Lung microvascular endothelial cell (primary cell): ENCODE measurements at places on chromosomes 11 and 22. TPM values are rescaled to one million over a fixed set of nuclear protein-coding genes. Genes with fewer than 3 reads are reported as not detected.

The SYCE3 gene
- not detected in 2 replicates for total RNA-seq

The CEND1 gene
- under 0.01 TPM in 2 replicates for total RNA-seq

The SART1 gene
- total RNA-seq, result 25.7 and 30.2 TPM in 2 replicates

The SCN2B gene
- total RNA-seq, result not detected in 2 replicates

The OTOG gene
- total RNA-seq, result not detected in 2 replicates

The BDNF gene
- under 0.01 and 0.22 TPM in 2 replicates for total RNA-seq

The VSIG10L2 gene
- not detected in 2 replicates for total RNA-seq
